A549 treated with AZD2906 at 1 μM for 4 hours (cell line): ENCODE measurements at places on chromosomes 16 and 17. TPM values are rescaled to one million over a fixed set of nuclear protein-coding genes. Genes with fewer than 3 reads are reported as not detected.

NEUROD2 gene
- total RNA-seq, result 0.01 to 0.07 TPM (median 0.01 TPM) in 3 of 5 replicates, not detected in the others

GFOD2 gene
- 15.6 to 18.9 TPM (median 16.6 TPM) in 5 replicates for total RNA-seq

SDR42E2 gene
- not detected in 5 replicates for total RNA-seq

MFAP4 gene
- total RNA-seq, result 0.09 to 0.27 TPM (median 0.10 TPM) in 5 replicates

KCNH4 gene
- total RNA-seq, result 0.18 to 0.36 TPM (median 0.31 TPM) in 5 replicates

SLC47A1 gene
- total RNA-seq, result 19.8 to 21.4 TPM (median 20.5 TPM) in 5 replicates

ALOX15 gene
- total RNA-seq, result 0.04 to 0.26 TPM (median 0.09 TPM) in 5 replicates

SLC16A5 gene
- 23.0 to 32.9 TPM (median 30.2 TPM) in 5 replicates for total RNA-seq

ZNF213 gene
- 9.7 to 13.1 TPM (median 12.8 TPM) in 5 replicates for total RNA-seq

KRT33B gene
- 0.08 TPM in 1 of 5 replicates, not detected in the others for total RNA-seq

TBX4 gene
- 0.15 to 0.27 TPM (median 0.18 TPM) in 5 replicates for total RNA-seq

TSPAN10 gene
- total RNA-seq, result 3.5 to 5.8 TPM (median 5.0 TPM) in 5 replicates

TEX19 gene
- 0.29 to 0.49 TPM (median 0.37 TPM) in 5 replicates for total RNA-seq

CRHR1 gene
- 0.09 to 0.28 TPM (median 0.12 TPM) in 5 replicates for total RNA-seq

GLP2R gene
- 6.6 to 16.0 TPM (median 8.0 TPM) in 5 replicates for total RNA-seq

TBC1D10B gene
- total RNA-seq, result 23.4 to 31.2 TPM (median 30.3 TPM) in 5 replicates

ELMO3 gene
- total RNA-seq, result 0.80 to 1.7 TPM (median 1.5 TPM) in 5 replicates

TBC1D3I gene
- 0.17 to 0.42 TPM (median 0.21 TPM) in 5 replicates for total RNA-seq

TMEM92 gene
- 14.3 to 19.6 TPM (median 17.0 TPM) in 5 replicates for total RNA-seq
